ENCODE measurements at places on chromosomes 5 and 9.
A peak's percentile ranks its signal among the peaks of the same experiment; 100 is the strongest.

GRCh38 chr5:93431250-93431649 lies 149.8 kb downstream of the NR2F1-AS1 start:
- DNase-seq, result no peak

DNA sequence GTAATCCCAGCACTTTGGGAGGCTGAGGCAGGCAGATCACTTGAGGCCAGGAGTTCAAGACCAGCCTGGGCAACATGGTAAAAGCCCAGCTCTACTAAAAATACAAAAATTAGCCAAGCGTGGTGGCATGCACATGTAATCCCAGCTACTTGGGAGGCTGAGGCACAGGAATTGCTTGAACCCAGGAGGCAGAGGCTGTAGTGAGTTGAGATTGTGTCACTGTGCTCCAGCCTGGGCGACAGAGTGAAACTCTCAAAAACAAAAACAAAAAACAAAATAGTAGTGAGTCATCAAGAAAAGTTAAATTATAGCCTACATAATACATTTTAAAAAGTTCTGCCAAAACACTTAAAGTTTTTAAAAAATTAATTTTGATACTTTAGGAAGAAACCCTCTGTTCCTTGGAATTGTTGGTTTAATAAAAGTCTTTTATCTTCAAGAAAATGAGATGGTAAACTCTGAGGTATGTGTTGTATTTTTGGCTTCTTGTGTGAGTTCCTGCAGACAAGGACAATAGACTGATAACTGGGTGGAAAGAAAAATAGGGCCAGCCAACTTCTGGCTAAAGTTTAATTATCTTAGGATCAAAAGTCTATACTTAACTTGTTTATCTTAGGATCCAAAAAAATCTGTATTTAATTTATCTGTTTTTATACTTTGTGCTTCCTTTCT lies 9.3 kb downstream of the RUSC2 start:
- DNase-seq, result no peak

DNA sequence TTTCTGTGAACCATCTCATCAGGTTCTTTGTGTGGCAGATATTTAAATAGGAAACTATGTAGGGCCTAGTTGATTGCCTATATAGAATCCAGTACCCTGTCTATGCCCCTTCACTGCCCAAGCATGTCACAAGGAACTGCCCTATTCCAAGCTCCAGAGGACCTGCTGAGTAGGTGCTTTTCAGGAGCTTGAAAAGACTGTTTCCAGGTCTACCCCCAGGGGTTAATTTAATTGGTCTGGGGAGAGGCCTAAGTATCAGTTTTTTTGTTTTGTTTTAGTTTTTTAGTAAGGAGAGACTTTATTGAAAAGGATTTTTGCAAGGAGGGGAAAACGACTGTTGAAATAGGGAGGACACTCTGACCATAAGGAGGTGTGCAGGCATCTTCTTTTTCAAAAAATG lies 43.3 kb downstream of the EXOSC2 start:
- DNase-seq, result no peak

DNA sequence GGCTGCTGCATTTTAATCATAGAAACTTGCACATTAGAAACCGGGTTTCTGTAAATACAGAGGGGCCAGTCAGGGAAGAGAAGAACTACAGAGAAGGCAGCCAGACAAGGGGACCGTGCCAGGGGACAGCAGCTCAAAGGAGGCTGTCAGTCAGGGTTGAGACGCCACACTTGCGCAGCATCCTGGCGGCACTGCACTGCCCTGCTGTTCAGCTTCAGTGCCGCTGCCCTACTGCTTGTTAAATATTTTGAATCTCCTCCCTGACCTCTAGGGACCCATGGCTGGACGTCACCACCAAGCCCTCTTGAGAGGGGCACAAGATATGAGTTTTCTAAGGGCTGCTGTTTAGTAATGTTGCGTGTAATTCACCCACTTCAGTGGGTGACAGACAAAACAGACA lies 43.6 kb upstream of the ZBTB43 start:
- no peak for DNase-seq

DNA sequence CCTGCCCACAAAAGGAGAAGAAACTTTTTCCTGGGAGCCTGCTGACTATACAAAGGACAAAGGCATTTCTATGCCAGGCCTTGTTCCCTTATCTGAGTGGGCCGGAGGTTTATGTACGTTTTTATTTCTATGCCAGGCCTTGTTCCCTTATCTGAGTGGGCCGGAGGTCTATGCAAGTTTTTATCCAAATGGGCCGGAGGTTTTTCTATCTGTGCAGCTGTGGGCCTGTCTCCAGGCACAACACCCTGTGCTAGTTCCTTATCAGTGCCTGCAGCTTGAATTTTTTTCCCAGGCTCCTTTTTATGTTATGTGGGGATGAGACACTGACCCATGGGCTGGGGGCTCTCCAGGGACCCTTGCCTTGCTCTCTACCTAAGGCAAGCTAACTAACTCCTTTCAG lies 5.5 kb downstream of the SLC25A2 start:
- DNase-seq, result no peak

DNA sequence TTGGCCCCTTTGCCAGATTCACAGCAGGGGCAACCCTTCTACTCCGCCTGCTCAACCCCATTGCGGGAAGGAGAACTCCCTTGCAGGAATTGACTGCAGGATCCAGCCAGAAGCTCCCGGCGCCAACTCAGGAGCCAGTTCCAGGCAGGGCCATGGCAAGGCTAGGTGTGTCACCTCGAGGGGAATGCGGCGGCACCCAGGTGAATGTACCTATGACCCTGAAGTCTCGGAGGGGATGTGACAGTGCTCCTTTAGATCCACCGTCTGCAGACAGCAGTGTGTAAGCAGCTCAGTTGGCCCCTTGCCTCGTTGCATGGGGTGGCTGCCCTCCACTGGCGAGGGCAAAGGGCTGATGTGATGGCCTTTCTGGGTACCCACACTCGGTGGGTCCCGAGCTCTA lies 606.6 kb downstream of the ELAVL2 start:
- DNase-seq, result no peak

DNA sequence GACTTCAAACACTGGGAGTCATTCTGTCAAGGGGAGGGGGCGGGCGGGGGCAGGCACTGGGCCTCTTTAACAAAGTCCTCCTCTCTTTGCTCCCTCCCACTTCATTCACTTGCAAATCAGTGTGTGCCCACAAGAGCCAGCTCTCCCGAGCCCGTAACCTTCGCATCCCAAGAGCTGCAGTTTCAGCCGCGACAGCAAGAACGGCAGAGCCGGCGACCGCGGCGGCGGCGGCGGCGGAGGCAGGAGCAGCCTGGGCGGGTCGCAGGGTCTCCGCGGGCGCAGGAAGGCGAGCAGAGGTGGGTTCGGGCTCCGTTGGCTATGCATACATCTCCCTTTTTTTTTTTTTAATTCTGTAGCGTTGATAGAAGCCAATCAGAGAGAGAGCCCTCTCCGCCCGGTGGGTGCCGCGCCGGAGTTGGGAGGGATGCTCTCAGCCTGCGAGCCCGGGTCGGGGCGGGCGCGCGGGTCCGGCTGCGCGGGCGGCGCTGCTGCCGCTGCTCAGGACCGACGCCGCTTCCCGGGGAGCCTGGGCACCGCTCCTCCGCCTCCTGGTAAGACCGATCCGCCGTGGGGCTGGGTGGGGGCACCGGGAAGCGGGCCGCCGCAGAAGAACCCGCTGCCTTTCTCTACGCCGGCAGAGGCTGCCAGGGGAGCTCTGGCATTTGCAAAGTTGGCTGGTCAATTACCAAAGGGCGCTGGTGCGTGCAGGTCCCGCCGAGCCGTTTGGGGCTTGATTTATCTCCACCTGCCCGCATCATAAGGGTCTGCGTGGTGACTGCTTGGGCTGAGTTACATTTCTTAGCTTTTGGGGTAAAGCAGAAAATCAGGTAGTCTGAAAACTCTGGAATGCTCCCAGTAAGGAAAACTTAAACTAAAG lies at the start of gene CDH6:
TSS of gene CDH6 (plus strand) at position 96 of the 877 bp plus-strand sequence. CDS start 73,788 bp downstream, outside the sequence.
- DNase-seq, result no peak

- no peak for DNase-seq
These were observed 21.5 kb upstream of the S1PR3 start for GRCh38 chr9:88969646-88970373.

- no peak for DNase-seq
These were observed 139.5 kb downstream of the FSTL4 start for GRCh38 chr5:133472829-133473228.

GRCh38 chr9:93565089-93565488 lies 11.3 kb upstream of the PHF2 start:
- no peak for DNase-seq

- no peak for DNase-seq
These were observed 125.6 kb downstream of the ALDH1A1 start for GRCh38 chr9:72826996-72827949.

DNA sequence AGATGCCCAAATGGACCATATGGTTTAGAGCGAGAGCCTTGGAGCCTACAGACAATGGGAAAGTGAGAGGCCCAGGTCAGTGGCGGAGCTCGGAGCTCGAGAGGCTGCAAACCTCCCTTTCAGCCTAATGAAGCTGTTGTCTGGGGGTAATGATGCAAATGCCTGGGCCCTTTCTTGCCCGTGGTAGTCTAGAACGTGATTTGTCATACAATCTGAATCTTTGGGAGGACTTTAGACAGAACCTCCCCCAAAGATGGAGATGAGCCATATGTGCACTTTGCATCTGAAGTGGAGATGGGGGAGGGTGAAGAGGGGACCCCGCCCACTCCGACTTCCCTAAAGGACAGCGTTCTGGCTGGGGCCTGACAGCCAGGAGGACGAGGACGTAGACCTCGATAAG lies 10.3 kb upstream of the NEUROG1 start:
- DNase-seq, result no peak

- DNase-seq, result no peak
These were observed 124.9 kb downstream of the TMEM161B start for GRCh38 chr5:88143693-88144218.

GRCh38 chr9:15220658-15221318 lies 86.2 kb downstream of the TTC39B start:
- DNase-seq, result peak; percentile 83

DNA sequence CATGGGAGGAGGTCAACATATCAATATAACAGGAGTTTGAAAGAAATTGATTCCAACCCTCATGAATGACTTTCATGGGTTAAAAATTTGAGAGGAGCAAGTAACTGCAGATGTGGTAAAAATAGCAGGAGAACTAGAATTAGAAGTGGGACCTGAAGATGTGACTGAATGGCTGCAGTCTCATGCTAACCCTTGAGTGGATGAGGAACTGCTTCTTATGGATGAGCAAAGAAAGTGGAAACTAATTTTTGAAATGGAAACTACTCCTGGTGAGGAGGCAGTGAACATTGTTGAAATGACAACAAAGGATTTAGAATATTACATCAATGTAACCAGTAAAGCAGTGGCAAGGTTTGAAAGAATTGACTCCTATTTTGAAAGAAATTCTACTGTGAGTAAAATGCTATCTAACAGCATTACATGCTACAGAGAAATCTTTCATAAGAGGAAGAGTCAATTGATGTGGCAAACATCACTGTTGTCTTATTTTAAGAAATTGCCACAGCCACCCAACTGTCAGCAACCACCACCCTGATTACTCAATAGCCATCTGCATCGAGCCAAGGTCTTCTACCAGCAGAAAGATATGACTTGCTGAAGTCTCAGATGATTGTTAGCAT lies 1683.2 kb downstream of the MAT2B start:
- DNase-seq, result no peak

DNA sequence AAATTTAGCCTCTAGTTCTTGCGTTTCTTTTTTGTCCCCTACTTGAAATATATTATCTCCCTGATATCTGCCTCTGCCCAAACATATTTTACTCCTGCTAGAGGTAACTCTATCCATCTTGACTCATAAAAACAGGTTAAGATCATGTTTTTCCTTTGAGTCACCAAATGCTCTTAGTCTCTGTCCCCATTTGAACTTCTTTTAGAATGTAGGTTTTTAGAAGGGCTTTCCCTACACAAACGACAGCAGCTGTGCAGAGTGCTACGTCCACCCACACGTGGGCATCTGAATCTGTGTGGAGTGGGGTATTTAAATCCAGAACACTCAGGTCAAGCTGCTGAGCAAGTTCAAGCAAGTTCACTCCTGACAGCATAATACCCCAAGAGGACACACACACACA lies 2.2 kb downstream of the HSD17B3 start:
- no peak for DNase-seq

DNA sequence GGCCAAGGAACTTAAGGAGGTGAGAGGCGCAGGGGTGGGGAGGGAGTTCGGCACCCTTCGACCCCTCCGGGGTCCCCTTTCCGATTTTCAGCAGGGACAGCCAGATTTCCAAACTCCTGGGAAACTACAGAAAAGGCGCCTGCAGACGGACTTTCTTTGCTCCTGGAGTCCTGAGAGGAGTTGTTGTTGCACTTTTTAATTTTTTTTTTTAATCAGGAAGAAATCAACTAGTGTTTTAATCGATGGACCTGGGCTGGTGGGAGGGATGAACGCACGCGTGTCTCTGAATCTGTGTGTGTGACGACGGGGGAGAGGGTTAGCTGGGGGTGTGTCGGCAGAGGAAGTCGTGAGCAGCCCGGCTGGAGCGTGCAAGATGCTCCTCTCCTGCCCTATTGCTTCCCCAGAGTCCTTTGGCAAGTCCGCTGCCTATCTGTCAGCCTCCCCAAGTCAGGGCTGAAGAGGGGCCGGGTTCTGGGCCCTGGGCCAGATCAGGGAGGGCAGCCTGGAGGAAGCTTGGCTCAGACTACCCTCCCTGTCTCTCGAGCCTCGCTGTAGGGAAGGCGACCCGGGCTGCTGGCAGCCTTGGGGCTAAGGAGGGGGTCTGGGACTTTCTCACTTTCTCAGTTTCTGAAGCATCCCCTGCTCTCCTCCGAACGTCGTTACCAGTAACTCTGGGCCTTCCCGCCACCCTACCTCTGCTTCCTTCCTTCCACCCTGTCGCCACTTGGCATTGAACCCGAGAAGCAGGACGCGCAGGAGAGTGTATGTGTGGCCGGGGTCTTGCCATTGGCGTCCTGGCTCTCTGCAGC lies 731 bp downstream of the PRR16 start:
- DNase-seq, result no peak

DNA sequence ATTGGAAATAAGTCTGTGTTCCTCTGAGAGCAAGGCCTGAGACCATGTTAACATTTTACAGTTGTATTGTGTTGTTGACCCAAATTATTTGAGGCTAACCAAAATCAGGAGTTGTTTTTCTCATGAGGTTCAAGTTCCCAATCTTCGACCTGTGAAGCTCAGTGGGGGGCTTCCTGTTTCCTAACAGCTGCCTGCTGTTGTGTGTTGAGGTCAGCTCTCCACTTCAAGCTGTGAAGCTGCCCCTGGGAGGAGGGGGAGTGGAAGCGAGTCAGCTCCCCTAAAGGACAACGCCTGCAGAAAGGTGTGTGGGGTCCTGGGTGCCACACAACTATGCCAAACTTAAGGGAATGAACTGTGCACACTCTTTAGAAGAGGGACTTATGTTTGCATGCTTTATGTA lies 295.5 kb downstream of the IRX1 start:
- DNase-seq, result no peak

DNA sequence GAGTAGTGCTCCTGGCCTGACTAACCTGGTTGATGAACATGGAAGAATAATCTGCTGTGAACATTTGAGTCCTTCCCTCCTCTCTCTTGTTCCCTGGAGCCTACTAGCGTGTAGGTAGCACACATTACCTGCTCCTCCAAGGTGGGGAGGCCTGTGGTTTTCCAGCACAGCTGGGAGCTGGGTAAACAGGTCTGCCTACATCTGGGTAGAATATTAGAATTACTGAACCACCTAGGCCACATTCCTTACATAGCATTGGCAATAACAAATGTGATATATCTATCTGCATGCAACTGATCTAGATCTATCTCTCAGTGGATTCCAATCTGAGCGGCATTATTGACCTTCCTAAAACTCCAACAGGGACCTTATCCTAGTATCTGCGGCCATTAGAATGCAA lies 151.0 kb upstream of the ZNF366 start:
- DNase-seq, result no peak

All from GM04503 (cell line).